ENCODE measurements at places on chromosomes 7 and 10.

GRCh38 chr10:70866424-70866823, 21.9 kb downstream of the PCBD1 start:
- H3K4me1 ChIP-seq, result peaks cover 16% of the 10 kb centered on the region
- H3K36me3 ChIP-seq, result peaks cover 39% of the 10 kb centered on the region

DNA sequence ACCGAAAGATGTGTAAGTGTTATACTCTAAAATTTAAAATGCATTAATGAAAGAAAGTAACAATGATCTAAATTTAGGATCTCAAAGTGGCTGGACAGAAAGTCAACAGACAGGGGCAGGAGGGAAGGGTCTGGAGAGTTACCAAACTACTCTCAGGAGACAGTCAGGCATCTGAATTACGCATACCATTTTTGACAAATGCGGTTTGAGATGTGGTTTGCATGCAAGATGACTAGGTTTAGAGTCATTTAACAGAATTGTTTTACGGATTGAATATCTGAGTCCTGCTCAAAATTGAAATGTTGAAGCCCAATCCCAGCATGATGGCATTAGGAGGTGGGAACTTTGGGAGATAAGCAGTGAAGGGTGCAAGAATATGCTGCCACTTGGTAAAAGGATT, 314.1 kb downstream of the WDR11 start:
- no peak for DNase-seq
- H3K4me3 ChIP-seq, result no peak overlapping the region
- H3K36me3 ChIP-seq, result no peaks in the 10 kb centered on the region
- no peaks in the 10 kb centered on the region for H3K4me1 ChIP-seq
- H3K27ac ChIP-seq, result no peak overlapping the region
- no peaks in the 10 kb centered on the region for H3K27me3 ChIP-seq

DNA sequence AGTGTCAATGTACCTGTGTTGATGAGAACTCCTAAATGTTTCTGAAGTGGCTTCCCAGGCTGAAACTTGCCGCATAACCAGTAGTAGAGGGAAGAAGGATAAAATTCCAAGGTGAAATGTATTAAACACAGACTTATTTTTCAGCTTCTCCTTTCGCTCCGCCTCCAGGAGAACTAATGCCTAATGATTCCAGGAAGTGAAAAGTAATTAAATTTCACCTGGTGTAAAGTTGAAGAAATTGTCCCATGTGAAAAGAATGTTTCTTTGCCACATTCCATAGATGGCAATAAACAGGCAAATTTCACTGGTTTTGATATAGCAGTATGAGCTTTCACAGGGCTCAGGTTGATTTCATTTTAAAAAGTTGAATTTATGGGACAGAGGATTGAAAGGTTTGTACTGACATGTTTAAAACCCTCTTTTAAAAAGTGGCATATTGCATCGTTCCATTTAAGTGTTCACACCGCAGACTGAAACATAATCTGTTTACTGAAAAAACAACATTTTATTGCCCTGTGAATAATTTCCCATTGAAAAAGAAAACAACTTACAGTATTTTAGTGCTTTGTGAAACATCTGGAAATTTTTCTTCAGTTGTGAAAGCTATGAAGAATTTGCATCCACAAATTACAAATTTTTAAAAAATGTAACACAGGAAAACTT, 453.4 kb upstream of the NFE2L3 start:
- no peak for DNase-seq
- no peaks in the 10 kb centered on the region for H3K4me1 ChIP-seq
- H3K27ac ChIP-seq, result no peak overlapping the region
- no peaks in the 10 kb centered on the region for H3K36me3 ChIP-seq

GRCh38 chr7:153440715-153441114, 611.5 kb upstream of the DPP6 start:
- H3K27ac ChIP-seq, result no peak overlapping the region
- no peaks in the 10 kb centered on the region for H3K4me1 ChIP-seq
- H3K36me3 ChIP-seq, result no peaks in the 10 kb centered on the region
- no peak for DNase-seq

- no peak overlapping the region for H3K4me3 ChIP-seq
- no peak overlapping the region for H3K27ac ChIP-seq
- no peaks in the 10 kb centered on the region for H3K36me3 ChIP-seq
- no peak for DNase-seq
- H3K4me1 ChIP-seq, result no peaks in the 10 kb centered on the region
- no peaks in the 10 kb centered on the region for H3K27me3 ChIP-seq
Observed at GRCh38 chr7:151805191-151805590, 71.7 kb downstream of the PRKAG2 start.

GRCh38 chr7:148192491-148192890, 398.1 kb upstream of the C7orf33 start:
- no peaks in the 10 kb centered on the region for H3K4me1 ChIP-seq
- no peaks in the 10 kb centered on the region for H3K36me3 ChIP-seq
- no peak overlapping the region for H3K4me3 ChIP-seq
- H3K27ac ChIP-seq, result no peak overlapping the region
- no peaks in the 10 kb centered on the region for H3K27me3 ChIP-seq

DNA sequence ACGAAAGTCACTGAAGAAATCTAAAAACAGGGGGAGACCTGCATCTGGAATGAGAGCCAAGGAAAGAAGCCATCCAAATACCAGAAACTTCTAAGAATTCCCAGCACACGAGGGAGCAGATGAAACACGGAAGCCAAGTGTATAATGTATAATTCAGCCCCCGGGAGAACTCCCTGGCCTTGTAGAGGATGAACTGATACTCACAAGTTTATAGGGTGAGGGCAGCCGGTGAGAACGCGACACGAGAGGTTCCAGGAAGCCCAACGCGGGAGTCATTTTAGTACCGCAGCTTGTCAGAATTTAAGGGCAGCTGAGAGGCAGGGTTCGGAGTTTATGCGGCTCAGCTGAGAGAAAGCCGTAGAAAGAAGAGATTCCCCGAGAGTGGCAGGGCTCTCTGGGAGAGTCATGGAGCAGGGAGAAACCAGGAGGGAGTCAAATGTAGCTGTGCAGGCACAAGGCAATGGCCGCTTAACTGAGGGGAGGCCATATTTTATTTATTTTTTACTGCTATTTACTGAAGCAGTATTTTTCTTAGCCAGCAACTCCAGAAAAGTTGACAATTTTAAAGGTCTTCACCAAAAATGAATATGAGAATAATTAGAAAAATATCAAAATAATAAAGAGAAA, 164.0 kb downstream of the NPSR1 start:
- no peaks in the 10 kb centered on the region for H3K4me1 ChIP-seq
- H3K27me3 ChIP-seq, result no peaks in the 10 kb centered on the region
- H3K27ac ChIP-seq, result no peak overlapping the region
- H3K36me3 ChIP-seq, result no peaks in the 10 kb centered on the region

All from activated CD4-positive, alpha-beta T cell treated with anti-CD3 and anti-CD28 coated beads, Interleukin-2, amount 10 ng/mL, durations not matched to agents 24 days and 14 days (primary cell).